ENCODE measurements at places on chromosomes 3 and 15. TPM values are rescaled to one million over a fixed set of nuclear protein-coding genes. Genes with fewer than 3 reads are reported as not detected.

The ADGRG7 gene
- total RNA-seq = not detected

The ITPKA gene
- 2.0 TPM for total RNA-seq

The EPHA6 gene
- total RNA-seq = not detected

The SLC9C1 gene
- total RNA-seq = not detected

The PRR20G gene
- total RNA-seq = 0.19 TPM

The CCDC33 gene
- total RNA-seq = 7.3 TPM

The PLA1A gene
- total RNA-seq = 0.29 TPM

The INSYN1 gene
- total RNA-seq = 1.5 TPM

The NUP210 gene
- 41.9 TPM for total RNA-seq

The XYLB gene
- 4.3 TPM for total RNA-seq

The MINAR1 gene
- total RNA-seq = 0.54 TPM

The LARP6 gene
- 80.0 TPM for total RNA-seq

The BTLA gene
- total RNA-seq = not detected

Data from A549 treated with CORT108297 at 1 μM for 4 hours (cell line).